ACHN (cell line): ENCODE measurements at places on chromosomes 7 and 10.
A peak's percentile ranks its signal among the peaks of the same experiment; 100 is the strongest.

DNA sequence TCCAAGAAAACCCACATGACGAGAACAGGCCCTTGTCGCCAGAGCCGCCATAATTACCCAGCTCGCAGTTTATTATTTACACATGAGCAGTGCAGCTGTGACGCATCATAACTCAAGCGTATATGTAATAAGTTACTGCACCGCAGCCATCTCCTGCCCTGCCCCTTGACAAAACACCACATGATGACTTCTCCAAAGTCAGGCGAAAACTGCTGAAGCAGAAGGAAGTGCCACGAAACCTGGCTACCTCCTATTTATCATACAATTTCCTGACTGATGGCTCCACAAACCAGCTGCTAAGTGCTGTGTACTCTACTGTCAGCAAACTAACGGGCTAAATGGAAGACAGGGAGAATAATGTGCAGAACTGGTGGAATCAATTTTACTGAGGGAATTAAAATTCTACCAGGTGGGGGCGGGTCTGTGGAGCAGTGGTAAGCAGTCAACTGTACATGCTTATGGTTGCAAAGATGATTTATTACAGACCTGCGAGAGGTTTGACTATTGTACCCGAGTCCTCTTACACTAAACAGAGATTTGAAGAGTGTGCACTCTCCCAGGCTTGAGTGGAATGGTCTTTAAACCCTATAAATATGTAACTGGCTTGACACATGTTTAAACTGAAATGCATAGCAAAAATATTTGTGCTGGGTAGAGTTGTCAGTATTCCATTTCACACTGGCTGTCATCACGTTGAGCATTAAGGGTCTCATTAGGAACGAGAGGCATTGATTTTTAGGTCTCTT, 156.0 kb downstream of the GLI3 start:
- peak; percentile 87 for DNase-seq

- DNase-seq = no peak
Measured at GRCh38 chr10:77969114-77969513, 42.6 kb upstream of the DLG5 start.

DNA sequence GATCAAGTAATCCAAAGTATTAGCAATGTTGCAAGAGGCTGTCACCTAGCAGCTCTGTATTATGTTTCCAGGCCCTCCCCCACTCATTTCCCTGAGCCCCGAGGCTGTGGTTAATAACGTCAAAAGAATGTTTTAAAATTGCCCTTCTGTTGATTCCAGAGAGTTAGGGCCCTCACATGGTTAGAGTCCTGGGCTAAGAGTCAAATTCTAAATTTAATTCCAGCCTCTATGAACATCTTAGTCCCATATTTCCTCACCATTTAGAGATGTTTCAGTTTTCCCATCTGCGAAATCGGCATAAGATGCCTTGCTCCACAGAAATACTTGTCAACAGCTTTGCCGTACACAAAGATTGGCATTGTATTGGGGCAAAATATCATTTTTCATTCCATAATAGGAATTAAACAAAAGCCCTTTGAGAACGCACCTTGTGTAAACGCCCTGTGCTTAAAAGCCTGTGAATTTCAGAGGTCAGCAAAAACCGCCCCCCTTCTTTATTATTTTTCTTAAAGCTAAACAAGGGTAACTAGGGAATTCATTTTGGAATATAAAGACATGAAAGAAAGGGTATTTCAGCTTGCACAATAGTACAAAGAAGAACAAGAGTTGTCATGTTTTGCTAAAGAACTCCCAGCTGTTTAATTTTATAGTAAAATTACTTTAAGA, 135.8 kb downstream of the ARID5B start:
- DNase-seq = no peak

DNA sequence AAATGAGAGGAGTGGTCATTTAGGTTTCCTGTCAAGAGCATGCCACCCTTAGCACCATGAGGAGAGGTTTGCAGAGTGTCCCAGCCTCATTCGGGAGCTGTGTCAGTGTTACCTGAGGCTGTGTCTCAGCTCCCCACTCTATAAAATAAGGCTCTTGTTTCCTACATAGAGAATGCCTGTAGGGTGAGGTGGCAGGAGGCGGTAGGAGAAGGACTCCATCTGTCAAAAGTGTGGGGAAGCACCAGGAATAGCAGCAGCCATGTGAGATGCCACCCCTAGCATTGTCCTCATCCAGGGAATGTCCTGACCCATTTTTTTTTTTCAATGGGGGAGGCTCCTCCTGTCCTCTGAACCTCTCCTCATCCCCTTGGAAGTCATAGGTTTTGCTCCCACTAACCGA, 451.2 kb downstream of the PLXNA4 start:
- no peak for DNase-seq

DNA sequence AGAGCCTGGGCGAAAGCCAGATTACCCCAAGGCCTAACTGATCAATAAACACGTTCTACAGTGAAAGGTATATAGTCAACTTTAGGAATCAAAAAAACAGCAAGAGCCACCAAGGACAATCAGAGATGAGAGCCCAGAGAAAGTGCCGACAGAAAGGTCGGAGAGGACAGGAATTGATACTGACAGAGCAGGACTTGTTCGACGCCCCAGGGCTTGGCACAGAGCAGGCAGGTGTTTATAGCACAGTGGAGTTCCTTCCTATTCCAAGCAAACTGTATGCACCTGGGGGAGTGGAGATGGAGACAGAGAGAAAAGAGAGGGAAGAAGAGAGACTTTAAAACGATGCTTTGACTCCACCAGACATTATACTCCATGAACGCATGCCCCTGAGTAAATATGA, 39.5 kb downstream of the PPP1R3C start:
- no peak for DNase-seq

DNA sequence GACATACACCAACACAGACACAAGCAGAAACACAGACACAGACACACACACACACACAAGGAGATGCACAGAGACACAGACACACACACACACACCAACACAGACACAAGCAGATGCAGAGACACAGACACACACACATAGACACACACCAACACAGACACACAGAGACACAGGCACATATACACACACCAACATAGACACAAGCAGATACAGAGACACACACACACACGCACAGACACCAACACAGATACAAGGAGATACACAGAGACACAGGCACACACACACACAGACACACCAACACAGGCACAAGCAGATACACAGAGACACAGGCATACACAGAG, 347.2 kb upstream of the KLF6 start:
- no peak for DNase-seq

DNA sequence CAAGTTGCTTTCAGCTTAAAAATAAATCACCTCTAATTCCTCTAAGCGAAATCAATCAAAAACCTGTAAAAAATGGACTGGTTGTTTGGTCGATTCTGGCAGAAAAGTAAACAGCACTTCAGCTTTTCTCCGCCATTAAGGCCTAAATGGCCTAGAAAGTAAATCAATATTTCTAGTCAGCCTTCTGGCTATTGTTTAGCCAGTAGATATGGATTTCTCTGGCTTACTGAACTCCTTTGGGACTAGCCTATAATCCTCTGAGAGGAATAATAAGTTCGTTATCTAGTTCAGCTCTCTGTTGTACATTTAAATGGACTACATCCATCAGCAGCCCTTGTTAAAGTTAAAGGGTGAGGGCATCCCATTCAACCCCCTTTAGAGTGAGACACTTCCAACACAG, 400.1 kb upstream of the ETV1 start:
- no peak for DNase-seq

GRCh38 chr10:130816116-130816901, 495.2 kb downstream of the TCERG1L start:
- no peak for DNase-seq

- DNase-seq = peak; percentile 11
Measured at GRCh38 chr7:47337531-47337930, 244.4 kb downstream of the TNS3 start.

- DNase-seq = no peak
Measured at GRCh38 chr7:157027568-157028198, 17.2 kb upstream of the MNX1 start.

- DNase-seq = no peak
Measured at GRCh38 chr10:124392626-124393342, 25.9 kb downstream of the OAT start.

DNA sequence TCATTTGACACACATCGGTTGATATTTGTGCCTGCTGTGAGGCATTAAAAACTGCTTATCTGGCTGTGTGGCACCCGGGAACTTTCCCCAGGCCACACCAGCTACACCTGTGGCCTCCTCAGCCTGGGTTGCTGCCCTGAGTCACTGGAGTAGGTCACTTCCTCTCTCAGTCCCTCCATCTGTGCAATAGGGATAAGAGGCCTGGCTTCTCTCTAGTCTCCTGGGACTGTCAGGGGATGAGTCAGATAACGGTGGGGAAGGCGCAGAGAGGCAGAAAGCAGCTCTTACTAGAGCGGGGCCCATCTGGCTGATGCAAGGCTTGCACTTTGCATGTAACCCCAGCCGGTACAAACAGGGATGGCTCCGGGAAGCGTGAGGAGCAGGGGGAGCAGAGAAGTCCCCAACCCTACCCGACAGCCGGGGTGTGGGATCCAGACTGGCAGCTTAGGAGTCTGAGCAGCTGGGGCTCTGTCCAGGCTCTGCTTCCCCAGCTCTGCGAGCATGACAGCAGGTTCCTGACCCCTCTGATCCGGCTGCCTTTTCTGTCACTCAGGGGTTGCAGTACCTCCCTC, 34.0 kb downstream of the DNAJB12 start:
- peak; percentile 100 for DNase-seq

GRCh38 chr7:18541181-18541870, 45.8 kb downstream of the HDAC9 start:
- DNase-seq = peak; percentile 91

GRCh38 chr10:43905512-43906236, 257.0 kb upstream of the ZNF32 start:
- DNase-seq = no peak

- no peak for DNase-seq
Measured at GRCh38 chr7:132150711-132151110, 425.6 kb downstream of the PLXNA4 start.

DNA sequence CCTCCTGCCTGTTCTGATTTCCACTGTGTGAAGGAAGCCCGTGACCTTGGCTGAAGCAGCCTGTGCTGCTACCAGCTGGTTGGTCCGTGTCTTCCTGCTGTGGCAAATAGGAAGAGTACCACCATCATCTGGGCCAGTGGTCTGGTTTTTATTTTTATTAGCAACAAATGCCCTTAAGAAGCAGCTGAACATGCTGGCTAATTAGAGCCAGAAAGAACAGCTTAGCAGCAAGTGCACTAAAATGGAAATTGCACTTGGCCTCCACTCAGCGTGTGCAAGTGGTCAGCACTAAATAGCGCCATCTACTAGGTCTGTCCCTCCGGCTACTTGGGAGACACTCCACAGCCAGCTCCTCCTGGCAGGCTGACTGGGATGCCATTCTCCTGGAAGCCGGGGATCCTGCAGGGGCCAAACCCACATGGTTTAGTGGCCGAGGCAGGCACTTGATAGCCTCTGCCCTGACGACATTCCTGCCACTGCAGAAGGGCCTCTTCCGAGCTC, 690.3 kb upstream of the FOXK1 start:
- no peak for DNase-seq

GRCh38 chr7:95491634-95492314, 6.0 kb downstream of the ASB4 start:
- DNase-seq = no peak

DNA sequence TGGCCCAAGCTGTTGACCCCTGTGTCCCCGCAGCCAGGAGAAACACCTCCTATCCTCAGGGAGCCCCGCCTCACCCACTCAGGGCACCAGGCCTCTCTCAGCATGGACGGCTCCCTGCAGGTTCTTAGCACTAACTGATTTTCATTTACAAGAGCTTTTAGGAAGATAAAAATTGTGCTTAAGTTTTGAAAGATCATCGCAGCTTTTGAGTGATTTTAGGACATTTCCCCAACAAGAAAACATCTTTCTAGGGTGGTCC, 22.1 kb downstream of the EBF3 start:
- DNase-seq = no peak

DNA sequence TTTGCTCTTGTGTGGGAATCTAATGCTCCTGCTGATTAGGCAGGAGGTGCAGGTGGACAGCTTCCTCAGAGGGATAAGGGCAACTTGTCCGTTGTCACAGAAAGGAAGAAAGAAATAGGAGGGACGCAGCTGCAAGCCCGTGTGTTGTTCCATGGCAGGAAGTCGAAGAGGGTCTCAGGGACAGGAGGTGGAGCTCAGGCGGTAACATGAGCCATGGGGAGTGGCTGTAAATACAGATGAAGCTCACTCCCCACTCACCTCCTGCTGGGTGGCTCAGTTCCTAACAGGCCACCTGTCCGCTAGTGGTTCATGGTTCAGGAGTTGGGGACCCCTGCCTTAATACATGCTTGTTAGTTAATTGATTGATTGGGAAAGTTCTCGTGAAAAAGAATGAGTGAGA, 101.7 kb upstream of the SFMBT2 start:
- no peak for DNase-seq

- no peak for DNase-seq
Measured at GRCh38 chr7:1694611-1695511, 24.8 kb downstream of the ELFN1 start.

- no peak for DNase-seq
Measured at GRCh38 chr7:134179036-134180011, 52.2 kb downstream of the LRGUK start.

- no peak for DNase-seq
Measured at GRCh38 chr10:77962350-77963146, 36.0 kb upstream of the DLG5 start.

GRCh38 chr7:103048833-103049232, 25.8 kb downstream of the FBXL13 start:
- peak; percentile 48 for DNase-seq

- DNase-seq = no peak
Measured at GRCh38 chr7:158343936-158344455, 243.6 kb downstream of the PTPRN2 start.

DNA sequence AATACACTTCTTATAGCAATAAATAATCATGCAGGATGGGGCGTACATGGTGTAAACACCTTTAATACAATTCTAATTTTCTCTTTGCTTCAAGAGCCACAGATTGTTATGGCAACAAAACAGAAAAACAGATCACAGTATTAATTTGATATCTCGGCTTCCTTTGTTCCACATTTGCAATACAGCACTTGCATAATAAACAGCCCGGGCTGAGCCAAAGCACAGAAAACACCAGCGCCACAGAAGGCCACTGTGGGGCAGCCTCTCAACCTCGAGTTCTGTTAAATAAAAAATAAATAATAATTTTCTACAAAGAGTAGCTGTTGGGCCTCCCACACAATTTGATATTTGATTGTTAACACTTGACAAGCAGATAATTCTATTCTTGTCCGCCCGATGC, 255.9 kb downstream of the USP6NL start:
- no peak for DNase-seq
